ENCODE measurements at places on chromosomes 2 and 18. TPM values are rescaled to one million over a fixed set of nuclear protein-coding genes. Genes with fewer than 3 reads are reported as not detected.

TLK1 gene
- 20.9 TPM for total RNA-seq

SPATA3 gene
- total RNA-seq, result not detected

CDCA7 gene
- total RNA-seq, result 3.1 TPM

GULP1 gene
- 62.7 TPM for total RNA-seq

ANO7 gene
- total RNA-seq, result not detected

PLCL1 gene
- total RNA-seq, result not detected

LRATD1 gene
- total RNA-seq, result 16.6 TPM

Measured in tracheal epithelial cell (primary cell).